ENCODE measurements at places on chromosomes 5 and 9.

DNA sequence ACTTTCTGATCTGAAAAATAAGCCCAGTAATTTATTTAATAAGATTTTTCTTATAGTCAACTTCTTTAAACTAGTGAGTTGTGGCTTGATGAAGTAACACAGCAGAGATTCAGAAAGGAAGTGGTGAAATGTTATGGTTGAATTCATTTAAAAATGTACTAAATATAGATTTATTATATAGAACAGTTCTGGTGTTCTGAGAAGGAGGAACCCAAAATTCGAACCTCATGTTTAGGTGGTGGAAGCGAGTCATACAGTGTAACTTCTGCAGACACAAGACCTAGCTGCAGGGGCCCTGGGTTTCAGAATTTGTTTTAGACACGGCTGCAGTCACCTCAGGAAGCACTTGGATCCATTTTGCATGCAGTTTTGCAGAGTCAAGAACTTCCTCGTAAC lies 188.2 kb downstream of the TRIO start:
- DNase-seq: no peak

DNA sequence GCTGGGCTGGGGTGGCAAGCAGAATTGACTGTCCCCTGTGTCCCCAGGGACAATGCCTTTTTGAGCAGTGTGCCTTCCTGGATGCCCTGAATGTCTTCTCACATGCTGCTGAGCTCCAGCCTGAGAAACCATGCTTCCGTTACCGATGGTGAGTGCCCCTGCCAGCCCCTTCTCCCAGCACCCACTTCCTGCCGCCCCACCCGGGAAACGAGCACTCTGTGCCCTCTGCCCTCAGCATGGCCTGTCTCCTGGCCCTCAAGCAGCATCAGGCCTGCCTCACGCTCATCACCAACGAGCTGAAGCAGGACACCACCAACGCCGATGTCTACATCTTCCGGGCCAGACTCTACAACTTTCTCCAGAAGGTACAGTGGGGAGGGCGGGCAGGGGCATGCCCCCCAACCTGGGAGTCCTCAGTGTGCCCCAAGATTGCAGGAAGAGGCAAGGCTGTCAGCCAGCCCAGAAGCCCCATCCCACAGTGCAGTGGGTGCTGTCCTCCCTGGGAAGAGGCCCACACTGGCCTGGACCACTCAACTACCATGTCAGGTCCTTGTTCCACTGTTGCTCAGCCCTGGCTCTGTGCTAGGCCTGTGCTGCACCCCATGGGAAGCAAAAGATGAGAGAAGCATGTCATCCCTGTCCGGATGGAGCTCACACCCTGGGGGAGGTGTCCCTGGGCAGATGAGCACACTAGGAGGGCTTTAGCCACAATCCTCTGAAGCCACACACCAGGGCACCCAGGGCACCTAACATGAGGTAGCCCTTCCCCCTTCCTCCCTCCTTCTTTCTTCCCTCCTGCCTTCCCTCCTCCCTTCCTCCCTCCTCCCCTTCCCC lies 4.4 kb downstream of the TTC16 start:
- DNase-seq: no peak

- no peak for DNase-seq
Observed at GRCh38 chr5:132233811-132234683, 6.4 kb upstream of the P4HA2 start.

DNA sequence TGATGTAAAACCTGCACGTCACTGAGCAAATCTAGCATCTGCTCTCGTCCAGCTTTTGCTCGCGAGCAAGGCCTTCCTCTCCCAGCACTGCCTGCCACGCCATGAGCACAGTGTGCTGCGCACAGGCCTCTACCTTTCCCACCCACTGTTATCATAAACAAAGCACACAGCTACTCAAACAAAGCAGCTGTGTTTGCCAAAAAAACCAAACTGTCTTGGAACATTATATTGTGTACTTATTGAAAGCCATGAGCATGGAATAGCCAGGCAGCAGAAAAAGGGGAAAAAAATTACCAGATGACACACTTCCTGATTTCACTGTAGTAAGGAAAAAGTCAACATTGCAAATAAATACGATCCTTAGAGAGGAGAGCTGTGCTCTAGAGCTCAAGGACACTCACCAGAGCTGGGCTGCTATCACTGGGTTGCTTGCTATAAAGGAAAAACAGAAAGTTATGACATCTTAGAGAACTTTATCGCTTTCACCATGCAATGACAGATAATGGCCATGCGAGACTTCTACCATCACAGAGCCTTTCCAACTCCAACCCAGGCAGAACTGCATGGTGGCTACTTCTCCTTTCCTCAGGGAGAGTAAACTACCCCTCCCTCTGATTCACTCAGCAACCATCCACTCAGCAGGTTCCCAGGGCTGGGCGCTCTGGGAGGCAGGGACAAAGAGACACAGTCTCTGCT lies 69.6 kb downstream of the EPB41L4B start:
- no peak for DNase-seq

DNA sequence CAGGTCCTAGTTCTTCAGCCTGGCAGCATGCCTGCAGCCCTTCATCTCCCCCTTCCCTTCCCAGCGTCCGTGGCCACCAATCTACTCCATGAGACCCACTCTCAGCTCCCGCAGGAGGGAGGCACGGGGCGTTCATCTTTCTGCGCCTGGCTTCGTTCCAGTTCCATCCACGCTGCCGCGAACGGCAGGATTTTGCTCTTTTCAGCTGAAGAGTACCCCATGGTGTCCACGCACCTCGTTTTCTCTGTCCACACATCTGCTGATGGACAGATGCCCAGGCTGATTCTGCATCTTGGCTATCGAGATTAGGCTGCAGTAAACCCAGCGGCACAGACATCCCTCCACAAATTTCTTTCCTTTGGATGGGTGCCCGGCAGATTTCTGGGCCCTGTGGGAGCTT lies 30.5 kb upstream of the NKD2 start:
- no peak for DNase-seq

DNA sequence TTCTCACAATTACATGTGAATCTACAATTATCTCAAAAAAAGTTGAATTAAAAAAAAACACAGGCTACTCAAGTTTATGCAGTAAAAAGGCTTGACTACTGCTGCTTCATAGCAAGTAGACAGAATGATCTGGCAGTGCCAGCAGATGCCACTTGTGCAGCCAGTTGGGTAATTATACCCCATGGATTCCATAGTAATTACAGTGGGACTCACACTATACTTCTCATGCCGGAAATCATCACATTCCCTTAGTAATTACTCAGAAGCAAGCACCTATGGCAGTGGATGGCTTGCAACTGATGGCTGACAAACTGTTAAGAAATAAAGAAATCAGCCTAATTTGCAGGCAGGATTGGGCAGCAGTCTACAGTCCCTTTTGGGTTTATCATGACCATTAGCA lies 463.2 kb upstream of the KLF4 start:
- DNase-seq: no peak

DNA sequence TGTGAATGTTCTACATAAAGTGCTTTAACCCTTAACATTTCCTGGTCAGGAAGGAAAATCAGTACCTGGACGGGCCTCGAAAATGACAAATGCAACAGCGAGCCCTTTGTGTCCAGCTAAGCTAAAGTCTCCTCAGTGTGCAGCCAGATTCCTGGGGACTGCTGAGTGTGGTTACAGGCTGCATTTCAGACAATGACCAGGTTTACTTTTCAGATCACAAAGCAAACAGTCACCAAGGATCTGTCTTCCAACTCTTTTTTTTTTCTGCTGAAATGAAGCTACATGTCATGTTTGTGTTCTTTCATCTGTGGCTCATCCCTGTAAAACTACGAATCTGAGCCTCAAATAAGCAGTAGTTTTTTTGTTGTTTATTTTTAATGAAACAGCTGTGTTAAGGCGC lies 20.8 kb downstream of the SLC46A2 start:
- no peak for DNase-seq

DNA sequence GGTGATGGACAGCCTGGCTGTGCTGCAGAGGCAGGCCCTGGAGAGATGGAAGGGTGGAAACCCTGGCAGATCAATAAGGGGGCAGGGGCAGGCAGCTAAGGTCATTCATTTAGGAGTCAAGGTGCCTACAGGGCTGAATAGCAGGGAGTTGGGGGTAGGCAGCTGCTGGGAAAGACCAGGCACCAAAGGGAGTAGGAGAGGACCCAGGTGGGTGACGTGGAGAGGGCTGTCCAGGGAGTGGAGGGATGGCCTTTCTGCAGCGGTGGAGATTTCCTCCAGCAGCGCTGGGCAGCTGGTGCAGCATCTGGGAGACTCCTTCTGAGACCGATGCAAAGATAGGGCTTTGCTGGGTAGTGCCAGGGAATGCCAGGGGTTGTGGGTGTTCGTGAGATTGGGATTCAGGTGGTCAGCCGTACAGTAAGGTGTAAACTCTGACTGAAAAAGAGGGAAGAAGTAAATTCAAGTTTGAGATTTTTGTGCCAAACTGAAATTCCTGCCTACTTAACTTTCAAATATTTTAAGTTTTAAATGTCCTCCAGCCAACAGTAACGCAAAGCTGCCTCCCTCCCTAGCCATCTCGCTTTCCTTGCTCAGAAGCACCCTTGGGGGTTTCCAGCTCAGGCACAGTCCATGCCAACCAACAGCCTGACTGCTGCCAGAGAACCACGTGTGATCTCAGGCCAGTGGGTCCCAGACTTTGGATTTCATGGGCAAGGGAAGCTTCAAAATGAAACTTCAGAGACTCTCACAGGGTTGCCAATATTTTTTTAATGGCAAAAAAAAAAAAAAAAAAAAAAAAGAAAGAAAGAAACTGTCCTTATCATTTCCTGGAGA lies 18.6 kb upstream of the ANGPTL2 start:
- no peak for DNase-seq

GRCh38 chr5:89535411-89535810 lies 652.4 kb upstream of the MEF2C start:
- no peak for DNase-seq

DNA sequence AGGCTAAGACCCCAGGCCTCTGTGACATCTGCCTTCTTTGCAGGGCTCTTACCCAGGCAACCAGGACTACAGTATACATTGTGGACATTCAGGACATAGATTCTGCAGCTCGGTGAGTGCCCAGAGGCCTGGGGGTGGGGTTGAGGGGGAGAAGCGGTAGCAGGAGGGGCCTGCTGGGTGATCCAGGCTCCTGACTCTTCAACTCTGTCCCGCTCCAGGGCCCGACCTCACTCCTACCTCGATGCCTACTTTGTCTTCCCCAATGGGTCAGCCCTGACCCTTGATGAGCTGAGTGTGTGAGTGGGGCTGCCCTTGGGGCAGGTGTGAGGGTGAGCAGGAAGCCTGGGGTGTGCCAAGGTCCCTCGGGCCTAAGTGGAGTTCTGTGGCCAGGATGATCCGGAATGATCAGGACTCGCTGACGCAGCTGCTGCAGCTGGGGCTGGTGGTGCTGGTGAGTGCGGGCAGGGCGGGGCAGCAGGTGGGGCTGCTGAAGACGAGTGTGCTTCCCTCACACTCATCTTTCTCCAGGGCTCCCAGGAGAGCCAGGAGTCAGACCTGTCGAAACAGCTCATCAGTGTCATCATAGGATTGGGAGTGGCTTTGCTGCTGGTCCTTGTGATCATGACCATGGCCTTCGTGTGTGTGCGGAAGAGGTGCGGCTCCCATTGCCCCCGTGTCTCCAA lies 19.8 kb downstream of the GPRIN1 start:
- DNase-seq: no peak

GRCh38 chr9:136857166-136857565 lies 5.0 kb downstream of the MAMDC4 start:
- no peak for DNase-seq

DNA sequence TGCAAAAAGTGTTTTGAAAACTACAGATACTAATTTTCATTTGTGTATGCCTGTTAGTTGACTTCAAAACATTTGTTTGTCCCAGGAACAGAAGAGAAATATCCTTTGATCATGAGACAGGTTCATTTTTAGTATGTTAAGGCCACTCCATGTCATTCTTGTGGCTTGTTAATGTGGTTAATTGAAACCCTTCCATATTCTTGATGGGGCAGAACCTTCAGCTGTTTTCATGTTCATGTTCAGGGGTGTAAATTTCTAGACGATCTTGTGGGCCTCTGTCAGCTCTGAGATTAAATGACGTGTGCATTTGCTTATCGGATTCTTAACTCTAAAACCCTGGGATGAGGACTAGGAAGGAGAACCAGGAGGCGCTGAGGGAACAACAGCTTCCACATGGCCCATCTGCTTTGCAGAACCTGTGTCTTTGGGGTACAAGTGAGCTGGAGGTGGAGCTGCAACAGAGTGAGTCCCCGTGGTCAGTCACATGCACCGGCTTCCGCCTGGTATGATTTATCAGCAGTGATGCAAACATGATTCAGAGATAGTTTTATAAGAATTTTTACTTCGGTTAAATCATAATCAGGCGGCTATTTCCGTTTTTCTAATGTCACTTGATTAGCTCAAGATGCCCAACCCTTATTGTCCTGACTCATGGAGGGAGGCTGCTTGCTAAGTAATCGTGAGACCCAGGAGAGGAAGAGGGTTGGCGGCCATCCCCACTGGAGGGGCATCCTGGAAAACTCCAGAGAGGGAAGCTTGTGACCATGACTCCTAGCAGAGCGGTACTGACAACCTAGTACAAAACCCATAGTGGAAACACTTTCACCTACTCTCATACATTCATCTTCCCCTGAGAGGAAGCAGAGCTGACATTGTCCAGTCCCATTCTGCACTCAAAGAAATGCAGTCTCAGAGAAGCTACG lies 138.4 kb downstream of the C9orf152 start:
- DNase-seq: no peak

DNA sequence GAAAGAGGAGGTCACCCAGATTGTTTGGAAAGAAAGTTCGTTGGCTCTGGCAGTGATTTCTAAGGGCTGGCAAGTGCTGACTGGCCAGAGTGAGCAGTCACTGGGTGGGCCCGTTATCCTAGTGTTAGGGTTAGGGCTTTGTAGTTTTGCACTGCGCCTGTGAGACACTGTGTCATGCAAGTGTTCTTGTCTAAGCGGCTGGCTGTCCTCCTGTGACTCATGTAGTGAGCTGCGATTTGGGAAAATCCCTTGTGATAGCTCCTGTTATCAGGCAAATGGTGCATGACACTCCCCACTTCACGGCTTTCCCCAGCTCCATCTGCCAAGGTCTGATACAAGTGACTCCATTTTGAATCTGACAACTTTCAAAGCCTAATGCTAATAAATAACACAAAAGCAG lies 526.0 kb upstream of the ADAMTS16 start:
- DNase-seq: no peak

- no peak for DNase-seq
Observed at GRCh38 chr5:125696762-125697161, 726.4 kb upstream of the GRAMD2B start.

- DNase-seq: no peak
Observed at GRCh38 chr5:72511366-72511765, 4.2 kb upstream of the ZNF366 start.

DNA sequence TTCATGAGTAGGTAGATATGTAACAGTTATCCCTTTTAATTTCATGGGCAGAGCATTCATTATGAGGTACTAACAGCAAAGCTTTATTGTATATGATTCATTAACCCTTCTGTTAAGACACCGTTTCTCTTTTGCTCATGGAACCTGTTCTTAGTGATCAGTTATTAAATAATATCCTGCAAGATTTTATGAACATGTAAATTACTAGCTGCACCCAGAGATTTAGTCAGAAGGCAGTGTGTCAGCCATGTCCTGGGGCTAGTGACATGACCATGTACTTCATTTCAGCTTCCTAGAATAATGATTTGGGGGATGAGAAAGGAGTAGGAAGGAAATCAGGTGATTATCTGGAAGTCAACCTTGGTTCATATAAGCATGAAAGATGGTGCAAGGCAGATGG lies 7.0 kb downstream of the MAST4 start:
- no peak for DNase-seq
